ENCODE measurements at places on chromosomes 6 and 20. TPM values are rescaled to one million over a fixed set of nuclear protein-coding genes. Genes with fewer than 3 reads are reported as not detected.
A peak's percentile ranks its signal among the peaks of the same experiment; 100 is the strongest.

The GPLD1 gene
- 0.41 TPM for polyA plus RNA-seq

DNA sequence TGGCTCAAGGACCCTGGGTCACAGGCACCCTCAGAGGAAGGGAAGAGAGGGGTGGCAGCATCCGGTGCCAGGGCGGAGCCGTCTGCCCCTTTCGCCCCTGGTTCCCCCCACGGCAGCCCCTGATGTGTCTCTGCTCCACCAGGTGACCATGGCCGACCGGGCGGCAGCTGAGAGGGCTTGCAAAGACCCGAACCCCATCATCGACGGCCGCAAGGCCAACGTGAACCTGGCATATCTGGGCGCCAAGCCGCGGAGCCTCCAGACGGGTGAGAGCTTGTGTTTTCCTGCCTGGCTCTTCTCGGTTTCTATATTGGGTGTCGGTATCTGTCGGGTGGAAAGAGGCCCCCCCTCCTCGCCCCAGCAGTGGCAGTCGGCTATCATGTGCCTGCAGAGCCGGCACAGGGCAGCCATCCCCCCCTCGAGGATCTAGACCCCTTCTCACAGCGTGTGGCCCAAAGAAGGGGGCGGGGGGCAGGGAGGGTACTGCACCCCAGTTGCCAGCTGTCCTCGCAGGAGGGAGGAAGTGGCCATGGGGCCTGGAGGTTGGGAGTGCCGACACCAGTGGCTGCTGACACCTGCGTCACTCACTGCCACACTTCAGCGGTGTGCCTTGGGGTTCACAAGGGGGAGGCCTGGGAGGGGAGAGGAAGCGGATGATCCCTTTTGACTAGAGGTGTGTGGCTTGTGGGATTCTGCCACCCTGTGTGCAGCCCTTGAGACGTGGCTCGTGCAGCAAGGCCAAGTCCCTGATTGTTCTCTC lies 1.5 kb downstream of the RBM38 start:
- DNase-seq, result no peak

The SLC35F1 gene
- 0.28 TPM for polyA plus RNA-seq

- no peak for DNase-seq
Measured at GRCh38 chr6:113882336-113883022, 25.3 kb downstream of the MARCKS start.

The C20orf202 gene
- polyA plus RNA-seq, result 0.73 TPM

DNA sequence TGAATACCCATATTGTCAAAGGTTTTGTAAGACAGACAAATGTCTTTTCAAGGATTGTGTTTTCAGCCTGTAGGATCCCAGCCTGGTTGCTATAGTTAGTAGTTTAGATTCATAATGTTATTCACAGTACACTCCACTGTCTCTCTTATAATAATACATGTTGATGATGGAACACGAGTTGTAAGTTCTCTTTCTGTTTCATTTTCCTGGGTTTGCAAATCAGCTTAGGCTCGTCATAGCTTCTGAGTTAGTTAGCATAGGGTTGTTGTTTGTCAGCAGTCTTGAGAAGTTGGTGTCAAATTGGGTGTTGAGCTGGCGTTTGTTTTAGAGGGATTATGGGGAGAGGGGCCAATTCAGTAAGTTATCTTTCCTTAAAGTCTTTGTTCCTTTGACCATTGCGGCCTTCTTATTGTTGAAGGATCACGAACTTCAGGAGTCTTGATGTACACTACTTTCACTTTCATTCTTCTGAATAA lies 45.8 kb downstream of the QKI start:
- DNase-seq, result no peak

DNA sequence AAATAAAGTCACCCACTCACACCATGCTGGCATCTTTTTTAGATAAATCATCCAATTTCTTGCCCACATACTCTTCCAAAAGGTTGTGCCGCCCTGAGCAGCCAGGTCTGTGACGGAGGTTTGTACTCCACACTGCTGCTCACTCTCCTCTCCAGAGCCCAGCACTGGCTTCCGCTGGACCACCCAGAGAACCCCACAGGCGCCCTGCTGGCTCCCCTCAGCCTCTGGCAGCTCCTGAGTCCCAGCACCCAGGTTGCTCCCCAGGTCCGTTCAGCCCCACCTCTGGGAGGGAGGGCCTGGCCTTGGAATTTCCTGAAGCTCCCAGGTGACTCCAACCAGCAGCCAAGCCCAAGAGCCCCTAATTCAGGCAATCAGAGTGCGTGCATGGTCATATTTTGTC lies 131.7 kb upstream of the CST7 start:
- no peak for DNase-seq

- no peak for DNase-seq
Measured at GRCh38 chr6:83948851-83949250, 84.7 kb upstream of the MRAP2 start.

DNA sequence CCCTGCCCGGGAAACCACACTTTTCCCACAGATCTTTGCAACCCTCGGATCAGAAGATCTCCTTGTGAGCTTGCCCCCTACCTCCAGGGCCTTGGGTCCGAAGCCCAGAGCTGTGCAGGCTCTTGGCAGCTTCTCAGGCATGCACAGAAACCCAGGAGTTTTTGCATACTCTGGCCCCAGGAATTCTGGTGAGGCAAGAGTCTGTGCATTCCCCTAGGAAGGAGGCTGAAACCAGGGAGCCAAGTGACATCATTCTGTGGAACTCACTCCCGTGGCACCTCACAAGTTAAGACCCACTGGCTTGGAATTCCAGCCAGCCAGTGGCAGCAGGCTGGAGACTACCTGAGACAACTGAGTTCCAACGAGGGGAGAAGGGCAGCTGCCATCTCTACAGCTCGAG lies 100.1 kb downstream of the TNFRSF21 start:
- DNase-seq, result no peak

The SAMD10 gene
- polyA plus RNA-seq, result 8.5 TPM

DNA sequence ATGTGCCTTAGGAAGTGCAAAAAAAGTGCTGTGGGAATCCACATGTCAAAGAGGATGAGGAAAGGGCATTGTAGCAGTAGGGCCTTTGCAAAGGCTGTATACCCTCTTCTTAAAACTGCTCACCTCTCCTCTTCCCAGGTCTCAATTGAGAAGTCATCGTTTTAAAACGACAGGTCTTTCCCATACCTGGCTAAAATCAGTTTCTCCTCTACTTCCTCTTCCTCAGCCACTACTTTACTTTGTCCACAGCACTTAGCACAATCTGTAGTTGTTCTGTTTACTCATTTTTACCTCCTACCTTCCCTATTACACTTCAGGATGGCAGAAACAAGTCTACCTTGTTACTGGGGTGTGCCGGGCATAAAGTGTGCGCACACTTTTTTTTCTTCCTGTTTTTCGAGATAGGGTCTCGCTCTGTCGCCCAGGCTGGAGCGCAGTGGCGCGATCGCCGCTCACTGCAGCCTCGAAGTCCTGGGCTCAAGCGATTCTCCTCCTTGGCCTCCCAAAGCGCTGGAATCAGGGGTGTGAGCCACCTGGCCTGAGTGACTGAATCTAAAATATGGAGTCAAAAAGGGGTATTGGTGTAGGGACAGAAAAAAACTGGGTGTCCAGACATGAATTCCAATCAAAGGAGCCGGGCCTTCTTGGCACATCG lies 9.8 kb upstream of the ELOVL5 start:
- DNase-seq, result peak; percentile 88

GRCh38 chr6:56515081-56515905 lies 127.4 kb downstream of the DST start:
- no peak for DNase-seq

DNA sequence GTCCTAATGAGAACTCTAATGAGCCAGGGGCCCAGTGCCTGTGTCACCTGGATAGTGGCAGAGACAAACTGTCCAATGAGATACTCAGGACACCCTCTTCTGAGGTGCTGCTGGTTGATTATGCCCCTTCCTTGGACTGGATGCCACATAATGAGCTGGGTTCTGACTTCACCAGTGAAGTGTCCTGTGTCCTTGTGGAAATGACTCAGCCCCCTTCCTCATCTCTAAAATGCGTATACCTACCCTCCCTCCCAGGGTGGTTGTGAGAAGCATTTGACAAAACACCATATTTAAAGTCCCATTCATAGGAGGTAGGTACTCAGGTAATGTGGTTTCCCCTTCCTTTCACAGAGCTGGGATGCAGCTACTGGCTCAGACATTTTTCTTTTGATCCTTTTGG lies 28.4 kb upstream of the RNF24 start:
- peak; percentile 11 for DNase-seq

The PAX1 gene
- polyA plus RNA-seq, result not detected

DNA sequence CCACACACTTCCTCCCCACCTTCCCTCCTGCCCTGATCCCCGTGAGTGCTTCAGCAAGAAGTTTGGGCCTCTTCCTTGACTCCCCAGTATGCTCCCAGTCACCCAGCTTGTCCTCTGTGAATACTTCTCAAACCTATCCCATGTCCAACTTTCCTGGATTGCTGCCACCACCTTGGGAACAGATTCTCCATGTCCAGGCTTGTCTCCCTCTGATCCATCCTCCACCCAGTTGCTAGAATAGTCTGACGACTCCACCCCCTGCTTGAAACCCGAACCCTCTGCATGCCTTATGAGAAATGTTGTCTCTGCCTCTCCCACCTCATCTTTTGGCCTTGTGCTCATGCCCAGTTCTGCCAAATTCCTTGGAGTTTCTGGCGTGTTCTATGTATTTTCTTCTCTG lies 108.0 kb downstream of the PPP1R14C start:
- no peak for DNase-seq

DNA sequence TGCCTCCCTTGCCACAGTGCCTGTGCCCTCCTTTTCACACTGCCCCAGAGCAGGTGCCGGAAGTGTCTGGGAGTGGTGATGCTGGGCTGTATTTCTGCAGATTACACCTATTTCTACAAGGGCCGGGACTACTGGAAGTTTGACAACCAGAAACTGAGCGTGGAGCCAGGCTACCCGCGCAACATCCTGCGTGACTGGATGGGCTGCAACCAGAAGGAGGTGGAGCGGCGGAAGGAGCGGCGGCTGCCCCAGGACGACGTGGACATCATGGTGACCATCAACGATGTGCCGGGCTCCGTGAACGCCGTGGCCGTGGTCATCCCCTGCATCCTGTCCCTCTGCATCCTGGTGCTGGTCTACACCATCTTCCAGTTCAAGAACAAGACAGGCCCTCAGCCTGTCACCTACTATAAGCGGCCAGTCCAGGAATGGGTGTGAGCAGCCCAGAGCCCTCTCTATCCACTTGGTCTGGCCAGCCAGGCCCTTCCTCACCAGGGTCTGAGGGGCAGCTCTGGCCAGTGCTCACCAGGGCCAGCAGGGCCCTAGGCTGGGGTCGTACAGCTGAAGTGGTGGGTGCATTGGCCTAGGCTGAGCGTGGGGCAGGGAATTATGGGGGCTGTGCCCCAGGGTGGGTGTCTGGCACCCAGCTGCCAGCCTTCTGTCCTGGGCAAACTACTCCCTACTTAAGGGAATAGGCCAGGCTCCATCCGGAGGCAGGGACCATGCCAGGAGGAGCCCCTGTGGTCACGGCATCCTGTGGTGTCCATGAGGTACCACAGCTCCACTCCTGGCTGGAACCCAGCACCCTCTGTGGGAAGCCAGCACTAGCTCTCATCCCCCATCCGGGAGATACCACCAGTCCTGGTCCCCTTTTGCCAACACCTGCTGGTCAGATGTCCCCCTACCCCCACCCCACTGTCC lies 3.5 kb downstream of the MMP24OS start:
- DNase-seq, result no peak

DNA sequence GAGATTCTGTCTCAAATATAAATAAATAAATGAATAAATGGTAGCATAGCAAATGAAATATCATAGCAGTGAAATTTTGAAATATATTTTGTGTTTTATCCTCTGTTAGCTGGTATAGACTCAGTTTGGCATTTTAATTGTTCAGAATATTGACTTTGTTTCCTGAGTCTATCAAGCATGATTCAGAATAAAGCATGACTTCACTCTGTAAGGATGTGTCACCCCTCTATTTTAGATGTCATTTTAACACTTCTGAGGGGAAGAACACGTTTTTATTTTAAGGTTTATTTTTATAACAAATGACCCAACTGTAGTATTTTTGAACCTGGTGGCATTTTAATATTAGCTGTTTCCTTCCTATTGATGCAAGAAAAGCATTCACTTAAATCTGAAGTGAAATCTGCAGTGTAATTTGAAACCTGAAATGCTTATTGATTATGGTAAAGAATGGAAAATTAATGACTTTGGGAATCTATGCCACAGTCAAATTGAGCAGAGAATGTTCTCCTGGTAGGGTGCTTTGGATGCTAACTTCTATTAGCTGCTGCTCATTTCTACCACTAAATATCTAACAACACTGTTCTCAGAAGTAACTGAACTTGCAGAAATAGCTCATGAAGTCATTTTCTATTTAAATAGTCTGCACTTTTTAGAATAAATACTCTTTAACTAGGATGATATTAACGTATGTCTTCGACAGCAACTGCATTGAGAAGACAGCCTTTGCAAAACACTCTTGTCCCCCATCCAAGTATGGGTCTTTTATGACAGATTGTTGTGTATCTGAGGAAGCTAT lies 114.2 kb downstream of the SOX4 start:
- DNase-seq, result no peak

Measured in kidney (tissue), 22 donors.